ENCODE measurements at places on chromosomes 4 and X.

DNA sequence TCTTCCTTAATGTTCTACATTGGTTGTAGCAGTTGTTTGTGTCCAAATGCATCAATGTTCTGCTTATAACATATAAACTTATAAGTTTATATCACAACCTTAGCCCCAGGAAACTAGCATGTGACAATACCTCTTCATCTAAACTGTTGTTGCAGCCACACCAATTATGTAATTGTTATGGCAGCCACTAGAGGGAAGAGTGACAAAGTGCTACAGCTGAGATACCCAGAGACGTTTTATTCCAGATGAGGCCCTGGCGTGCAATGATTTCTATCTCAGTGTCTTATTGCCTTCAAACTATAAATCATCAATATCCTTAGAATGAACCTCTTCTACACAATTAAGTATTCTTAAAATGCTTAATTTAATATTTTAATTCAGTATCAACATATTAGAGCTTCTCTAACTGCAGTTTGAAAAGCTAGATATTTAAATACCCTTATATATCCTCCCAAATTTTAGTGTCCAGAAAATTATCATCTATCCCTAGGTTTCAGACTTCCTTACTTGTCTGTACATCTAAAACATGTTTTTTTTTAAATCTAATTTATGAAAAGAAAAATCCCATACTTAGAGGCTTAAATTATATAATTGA, 171.6 kb downstream of the PCDH10 start:
- DNase-seq = peak; percentile 9

DNA sequence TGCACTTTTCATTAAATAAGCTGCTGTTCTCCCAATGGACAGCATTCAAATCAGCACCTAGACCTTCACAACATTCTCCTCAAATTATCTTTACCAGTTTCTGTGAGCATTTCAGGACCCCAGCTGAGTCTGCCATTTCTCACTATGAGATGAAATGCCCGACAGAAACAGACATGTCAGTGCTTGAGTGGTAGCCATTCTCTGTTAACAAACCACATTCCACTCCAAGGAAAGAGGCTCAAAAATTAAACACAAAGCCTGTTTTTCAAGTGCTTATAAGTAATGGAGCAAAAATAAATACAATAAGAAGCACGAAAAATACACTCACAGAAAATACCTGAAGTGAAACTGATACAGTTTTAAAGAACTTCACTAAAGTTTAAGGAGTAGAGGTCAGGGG, 320.2 kb upstream of the PRPS2 start:
- DNase-seq = no peak

DNA sequence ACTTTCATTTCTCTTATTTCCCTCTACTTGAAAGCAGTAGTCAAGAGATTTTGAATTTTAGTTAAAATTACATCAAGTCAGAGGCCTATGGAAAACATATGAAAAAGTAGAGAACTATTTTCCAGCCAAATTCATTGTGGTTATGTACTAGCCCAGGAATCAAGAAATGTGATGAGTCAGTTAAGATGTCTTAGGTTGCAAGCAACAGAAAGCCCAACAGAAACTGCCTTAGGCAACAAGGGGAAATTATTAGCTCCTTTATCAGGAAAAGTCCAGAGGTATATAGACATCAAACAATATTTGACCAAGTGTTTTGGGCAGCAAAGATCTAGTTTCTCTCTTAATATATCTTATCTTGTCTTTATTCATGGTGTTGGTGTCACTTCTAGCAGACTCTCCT, 37.8 kb upstream of the FRMD7 start:
- DNase-seq = no peak

GRCh38 chr4:76216975-76217814, 3.6 kb upstream of the SCARB2 start:
- no peak for DNase-seq

- no peak for DNase-seq
Observed at GRCh38 chrX:55041514-55041913, 10.7 kb upstream of the ALAS2 start.

GRCh38 chr4:10074767-10075105, 41.9 kb downstream of the WDR1 start:
- DNase-seq = peak; percentile 15

- DNase-seq = no peak
Observed at GRCh38 chr4:130143656-130144055, 1047.7 kb downstream of the C4orf33 start.

DNA sequence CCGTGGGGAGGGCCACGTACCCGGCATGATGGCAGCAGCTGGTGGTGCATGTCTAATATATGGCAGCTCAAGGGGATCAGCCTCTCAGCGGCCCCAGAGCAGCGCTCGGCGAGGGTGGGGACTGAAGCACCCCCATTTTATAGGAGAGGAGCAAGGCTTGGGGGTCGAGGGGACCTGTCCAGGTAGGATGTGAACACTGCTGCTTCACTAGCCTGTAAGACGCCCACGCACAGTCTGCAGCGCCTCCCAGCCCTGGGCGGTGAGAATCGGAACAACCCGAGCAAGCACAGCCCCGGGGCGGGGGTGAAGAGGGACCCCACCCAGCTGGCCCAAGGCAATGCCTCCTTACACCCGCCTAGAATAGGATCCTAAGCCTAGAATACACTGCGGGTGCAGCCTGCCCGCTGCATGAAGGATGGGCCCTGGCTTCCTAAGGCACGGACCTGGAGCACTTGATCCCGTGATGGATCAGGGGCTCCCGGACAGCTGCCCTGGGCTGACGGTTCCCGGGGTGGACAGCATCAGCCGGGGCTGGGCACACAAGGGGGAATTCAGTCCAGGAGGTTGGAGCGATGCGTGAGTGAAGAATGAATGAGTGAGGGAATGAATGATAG, 17.6 kb downstream of the ADRA2C start:
- no peak for DNase-seq

DNA sequence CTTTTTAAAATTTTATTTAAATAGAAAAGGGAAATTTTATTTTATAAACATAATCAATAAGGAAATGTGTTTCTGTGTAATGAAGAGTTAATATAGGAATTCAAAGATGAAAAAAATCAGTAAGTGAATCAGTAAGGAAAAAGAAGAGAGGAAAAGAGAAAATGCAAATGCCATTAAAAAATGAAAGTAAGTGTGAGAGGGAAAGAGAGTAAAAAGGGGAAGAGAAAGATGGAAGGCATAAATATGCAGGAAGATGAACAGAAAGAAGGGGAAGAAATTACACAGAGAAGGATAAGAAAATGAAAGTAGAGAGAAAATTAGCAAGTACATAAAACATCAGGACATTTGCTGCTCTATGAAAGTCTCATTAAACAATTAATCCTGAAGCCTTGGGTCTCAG, 349.9 kb downstream of the FSTL5 start:
- DNase-seq = no peak

GRCh38 chrX:33082371-33082770, 129.0 kb downstream of the DMD start:
- DNase-seq = no peak

DNA sequence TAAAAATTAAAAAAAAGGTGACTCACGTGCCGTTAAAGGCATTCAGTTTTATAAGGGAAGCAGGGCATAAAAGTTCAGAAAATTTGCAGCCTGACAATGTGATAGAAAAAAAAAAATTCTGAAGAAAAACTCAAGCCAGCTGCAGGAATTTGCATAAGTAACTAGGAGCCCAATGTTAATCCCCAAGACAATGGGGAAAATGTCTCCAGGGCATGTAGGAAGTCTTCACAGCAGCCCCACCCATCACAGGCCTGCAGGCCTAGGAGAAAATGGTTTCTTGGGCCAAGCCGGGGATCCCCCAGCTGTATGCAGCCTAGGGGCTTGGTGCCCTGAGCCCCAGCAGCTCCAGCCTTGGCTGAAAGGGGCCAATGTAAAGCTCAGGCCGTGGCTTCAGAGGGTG, 31.2 kb downstream of the CHM start:
- no peak for DNase-seq

GRCh38 chr4:833156-833555, 7.2 kb upstream of the CPLX1 start:
- DNase-seq = no peak

DNA sequence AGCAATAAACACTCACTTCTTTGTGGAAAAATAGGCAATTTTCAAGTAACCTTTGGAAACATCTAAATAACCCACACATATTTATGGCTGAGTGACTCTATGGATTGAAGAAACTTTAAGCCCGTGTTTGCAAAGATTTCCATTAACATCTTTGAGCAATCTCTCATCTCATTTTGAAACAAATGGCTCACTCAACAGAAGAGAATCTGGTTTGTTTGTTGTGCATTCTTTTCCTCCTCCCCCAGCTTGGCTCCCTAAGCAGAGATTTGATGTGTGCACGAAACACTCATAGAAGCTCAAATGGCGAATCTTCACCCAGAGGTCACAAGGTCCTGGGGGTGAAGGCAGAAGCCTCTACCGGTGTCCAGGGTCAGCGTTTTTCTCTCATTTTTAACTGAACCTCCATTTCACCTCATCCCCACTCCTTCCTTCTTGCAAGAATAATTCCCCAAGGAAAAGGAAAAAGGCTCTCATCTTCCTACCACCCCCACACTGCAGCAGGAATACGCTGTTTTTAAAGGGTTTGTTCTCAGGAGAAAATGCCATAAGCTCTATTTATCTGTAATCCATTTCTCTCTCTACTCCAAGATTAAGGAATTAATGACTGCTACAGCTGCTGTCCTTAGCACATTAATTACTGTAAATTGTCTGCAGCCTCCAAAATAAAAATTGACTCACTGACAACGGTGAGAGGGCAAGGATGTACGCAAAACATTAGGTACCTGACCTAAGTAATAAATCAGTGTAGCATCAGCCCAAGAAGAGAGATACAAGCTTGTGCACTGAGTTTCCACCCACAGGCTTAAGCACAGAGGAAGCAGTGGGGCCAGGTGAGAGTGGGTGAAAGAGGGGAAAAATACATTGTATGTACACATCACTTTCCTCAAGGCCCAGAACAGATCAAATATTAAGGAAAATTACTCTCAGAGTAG, 307.6 kb upstream of the NOCT start:
- DNase-seq = no peak

DNA sequence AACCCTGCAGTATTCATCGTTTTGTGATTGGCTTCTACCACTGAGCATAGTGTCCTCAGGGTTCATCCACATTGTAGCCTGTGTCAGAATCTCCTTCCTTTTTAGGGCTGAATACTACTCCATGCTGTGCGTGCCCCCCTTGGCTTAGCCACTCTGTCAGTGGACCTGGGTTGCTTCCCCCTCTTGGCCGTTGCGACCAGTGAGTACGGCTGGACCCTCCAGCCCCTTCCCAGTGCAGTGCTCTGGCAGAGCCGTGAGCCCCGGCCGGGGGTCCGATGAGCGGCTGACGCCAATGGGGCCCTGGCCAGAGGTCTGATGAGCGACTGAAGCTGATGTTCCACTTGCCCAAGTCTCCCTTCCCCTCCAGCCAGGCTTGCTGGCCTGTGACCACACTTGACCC, 6.9 kb downstream of the BLOC1S4 start:
- DNase-seq = no peak

- no peak for DNase-seq
Observed at GRCh38 chrX:129599996-129600395, 54.8 kb downstream of the APLN start.

DNA sequence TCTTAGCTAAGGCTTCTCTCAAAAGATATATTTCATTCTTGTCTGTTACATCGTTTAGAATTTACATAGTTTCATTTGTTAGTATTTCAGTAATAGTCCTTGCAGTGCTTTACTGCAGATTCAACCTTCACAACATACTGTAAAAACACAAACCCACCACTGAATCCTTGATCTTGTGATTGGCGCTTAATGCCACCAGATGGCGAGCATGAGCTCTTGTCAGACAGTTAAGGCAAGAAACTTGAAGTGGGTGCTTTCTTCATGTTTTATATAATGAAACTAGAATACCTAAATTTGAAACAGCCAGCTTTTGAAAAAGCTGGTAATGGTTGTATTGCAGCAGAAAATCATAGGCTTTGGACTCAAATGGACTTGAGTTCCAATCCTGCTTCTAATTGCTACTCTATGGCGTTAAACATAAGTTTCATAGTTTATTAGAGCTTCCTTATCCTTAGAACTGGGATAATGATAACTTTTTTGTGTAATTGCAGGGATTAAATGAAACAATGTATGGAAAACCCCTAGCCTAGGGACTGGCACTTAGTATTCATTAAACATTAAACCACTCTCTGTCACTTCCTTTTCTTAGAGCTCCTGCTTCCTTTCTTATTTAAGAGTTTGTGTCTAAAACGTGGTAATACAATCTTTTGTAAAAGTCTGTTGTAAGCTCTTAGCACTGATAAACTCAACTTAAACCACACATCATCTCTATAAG, 95.1 kb downstream of the USP9X start:
- peak; percentile 50 for DNase-seq

GRCh38 chr4:80578001-80578400, 242.5 kb downstream of the CFAP299 start:
- DNase-seq = no peak

GRCh38 chrX:1807301-1807731, 192.5 kb downstream of the ASMT start:
- DNase-seq = no peak

- DNase-seq = no peak
Observed at GRCh38 chrX:107448998-107449835, at the start of gene FRMPD3. Gene FRMPD3, plus strand, starts transcription at chrX:107449652. Its CDS starts 76,937 bp downstream, at chrX:107526589.

DNA sequence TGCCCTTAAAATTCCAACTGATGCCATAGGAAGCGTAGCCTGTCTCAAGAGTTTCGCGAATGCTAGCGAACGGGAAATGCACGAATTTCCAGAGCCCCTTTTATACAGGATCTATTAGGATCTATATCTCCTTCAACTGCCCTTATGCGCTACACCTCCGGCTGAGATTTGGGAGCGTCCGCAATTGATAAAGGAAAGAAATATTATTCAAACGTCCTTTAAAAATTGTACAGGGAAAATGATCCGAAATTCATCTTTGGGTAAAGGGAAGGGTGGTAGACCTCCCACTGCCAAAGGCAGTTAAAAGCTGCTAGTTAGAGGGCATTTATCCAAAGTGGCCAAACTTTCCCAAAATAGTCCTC, 609 bp downstream of the NR3C2 start:
- no peak for DNase-seq

DNA sequence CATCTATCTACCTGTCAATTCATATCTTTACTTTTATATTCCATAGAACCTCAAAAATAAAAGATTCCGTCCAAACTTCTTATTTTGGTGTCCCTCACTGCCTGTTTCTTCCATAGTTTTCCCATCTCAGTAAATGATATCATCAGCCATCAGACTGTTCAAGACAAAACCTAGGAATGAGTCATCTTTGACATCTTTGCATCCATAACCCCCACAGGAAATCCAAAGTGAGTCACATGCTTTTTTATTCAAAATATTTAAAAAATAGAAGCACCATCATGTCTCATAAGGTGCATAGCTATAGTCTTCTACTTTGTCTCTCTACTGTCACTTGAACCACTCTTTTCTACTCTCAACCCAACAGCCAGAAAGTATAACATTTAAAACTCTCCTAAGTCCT, 29.9 kb upstream of the CXXC4 start:
- DNase-seq = no peak

- no peak for DNase-seq
Observed at GRCh38 chrX:154446430-154446829, 2.5 kb downstream of the FAM50A start.

- DNase-seq = no peak
Observed at GRCh38 chrX:95640226-95640625, 1044.4 kb upstream of the DIAPH2 start.

DNA sequence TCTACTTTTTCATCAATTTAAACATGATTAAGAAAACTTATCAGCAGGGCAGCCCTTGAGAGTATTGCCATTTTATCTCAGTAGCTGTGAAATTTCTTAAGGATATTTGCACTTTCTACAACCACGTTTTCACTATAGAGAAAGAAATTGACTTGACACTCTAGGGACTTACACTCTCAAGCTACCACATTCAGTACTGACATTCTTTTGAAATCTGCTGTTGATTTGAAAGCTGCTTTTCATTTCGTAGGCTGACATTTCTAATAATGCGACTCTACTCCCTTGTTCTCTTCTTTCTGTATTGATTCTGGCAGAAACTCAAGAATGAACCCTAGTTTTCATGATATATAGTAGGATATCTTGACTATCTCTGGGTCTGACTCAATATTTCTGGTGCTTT, 13.7 kb upstream of the GRXCR1 start:
- no peak for DNase-seq

Data from inflammatory macrophage (primary cell).